WTC11 (cell line): ENCODE measurements at places on chromosomes 1 and 21. TPM values are rescaled to one million over a fixed set of nuclear protein-coding genes. Genes with fewer than 3 reads are reported as not detected.

GRCh38 chr1:224238212-224238611 lies 55.2 kb downstream of the DEGS1 start:
- no peak overlapping the region for H3K4me3 ChIP-seq
- peaks cover 21% of the 10 kb centered on the region for H3K27me3 ChIP-seq
- H3K36me3 ChIP-seq = peaks cover 8% of the 10 kb centered on the region; the same call in 1 of the 2 replicates

DNA sequence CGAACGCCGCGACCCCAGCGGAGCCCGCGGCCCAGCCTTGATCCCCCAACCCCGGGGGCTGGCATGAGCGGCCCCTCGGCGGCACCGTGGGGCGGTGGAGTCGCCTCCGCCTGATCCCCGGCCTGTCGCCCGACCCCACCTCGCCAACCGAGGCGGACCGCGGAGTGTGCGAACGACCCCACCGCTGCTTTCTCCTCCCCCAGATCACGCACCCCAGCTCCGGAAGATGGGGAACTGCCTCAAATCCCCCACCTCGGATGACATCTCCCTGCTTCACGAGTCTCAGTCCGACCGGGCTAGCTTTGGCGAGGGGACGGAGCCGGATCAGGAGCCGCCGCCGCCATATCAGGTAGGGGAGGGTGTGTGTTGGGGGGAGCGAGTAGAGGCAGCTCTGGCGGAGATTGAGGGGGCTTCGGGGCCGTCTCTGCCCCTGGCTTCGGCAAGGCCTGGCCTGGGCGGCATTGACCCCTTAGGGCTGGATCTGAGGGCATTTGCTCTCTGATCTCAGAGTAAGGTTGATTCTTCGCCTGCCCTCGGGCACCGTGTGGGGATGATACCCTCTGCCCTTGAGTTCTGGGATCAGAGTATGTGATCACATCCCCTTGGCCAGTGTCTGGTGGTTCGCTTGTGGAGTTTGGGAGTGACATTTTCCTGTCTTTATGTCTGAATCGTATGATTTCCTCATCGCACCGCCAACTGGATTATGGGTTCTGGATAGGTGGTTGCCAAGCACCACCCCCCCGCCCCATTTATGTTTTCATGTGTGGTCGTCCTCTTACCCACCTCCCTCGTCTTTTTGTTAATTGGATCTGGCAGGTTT lies 668 bp downstream of the RNF11 start:
- no peak overlapping the region for H3K27ac ChIP-seq
- H3K4me1 ChIP-seq = peaks cover 29% of the 10 kb centered on the region
- H3K27me3 ChIP-seq = peaks cover 12% of the 10 kb centered on the region
- H3K36me3 ChIP-seq = no peaks in the 10 kb centered on the region

DNA sequence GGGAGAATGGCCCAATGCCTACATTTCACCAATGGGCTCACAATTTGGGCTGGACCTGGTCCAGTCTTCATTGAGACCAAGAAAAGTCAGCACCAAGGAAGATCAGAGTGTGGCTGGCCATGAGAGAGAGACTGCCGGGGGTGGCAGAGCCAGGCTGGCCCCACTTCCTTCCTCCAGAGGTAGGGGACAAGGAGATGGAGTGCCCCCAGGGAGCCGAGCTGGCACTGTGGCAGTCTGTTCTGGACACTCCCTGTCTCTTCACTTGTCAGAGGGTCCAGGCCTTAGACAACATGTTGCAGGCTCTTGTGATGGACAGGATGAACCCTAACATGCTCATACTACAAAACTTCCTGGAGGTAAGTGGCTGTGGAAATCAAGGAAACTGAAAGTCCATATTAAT lies 27.7 kb downstream of the INAVA start:
- H3K27me3 ChIP-seq = no peaks in the 10 kb centered on the region; the same call in 1 of the 2 replicates
- no peaks in the 10 kb centered on the region for H3K4me1 ChIP-seq
- DNase-seq = no peak
- H3K36me3 ChIP-seq = no peaks in the 10 kb centered on the region
- H3K27ac ChIP-seq = no peak overlapping the region

DNA sequence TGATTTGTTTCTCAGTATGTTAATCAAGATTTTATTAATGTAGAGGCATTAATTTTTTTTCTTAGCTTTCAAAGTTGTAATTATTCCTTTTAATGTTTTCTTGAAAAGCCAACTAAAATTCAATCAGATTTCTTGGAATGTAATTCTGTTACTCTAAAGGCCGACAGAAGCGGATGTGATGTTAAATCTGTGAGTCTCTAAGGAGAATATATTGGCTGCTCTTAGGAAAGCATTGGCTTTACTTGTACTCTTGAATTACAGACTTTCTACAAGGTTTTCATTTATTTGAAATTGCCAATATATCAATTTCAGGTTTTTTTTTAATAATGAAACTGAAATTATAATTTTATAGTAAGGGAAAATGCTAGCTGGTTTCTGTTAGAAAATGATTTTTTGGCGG lies 29.2 kb downstream of the RRP15 start:
- H3K27ac ChIP-seq = no peak overlapping the region
- H3K4me3 ChIP-seq = no peak overlapping the region
- no peak for DNase-seq
- H3K27me3 ChIP-seq = no peaks in the 10 kb centered on the region

- DNase-seq = no peak
- no peaks in the 10 kb centered on the region for H3K4me1 ChIP-seq
- H3K27me3 ChIP-seq = no peaks in the 10 kb centered on the region
- H3K27ac ChIP-seq = no peak overlapping the region
- no peaks in the 10 kb centered on the region for H3K36me3 ChIP-seq
Observed at GRCh38 chr1:66022904-66023620, 230.4 kb downstream of the PDE4B start.

- H3K36me3 ChIP-seq = no peaks in the 10 kb centered on the region
- DNase-seq = no peak
- peaks cover 16% of the 10 kb centered on the region for H3K4me1 ChIP-seq
- H3K27me3 ChIP-seq = no peaks in the 10 kb centered on the region
- H3K4me3 ChIP-seq = no peak overlapping the region
Observed at GRCh38 chr1:41983451-41983850, 64.7 kb upstream of the HIVEP3 start.

DNA sequence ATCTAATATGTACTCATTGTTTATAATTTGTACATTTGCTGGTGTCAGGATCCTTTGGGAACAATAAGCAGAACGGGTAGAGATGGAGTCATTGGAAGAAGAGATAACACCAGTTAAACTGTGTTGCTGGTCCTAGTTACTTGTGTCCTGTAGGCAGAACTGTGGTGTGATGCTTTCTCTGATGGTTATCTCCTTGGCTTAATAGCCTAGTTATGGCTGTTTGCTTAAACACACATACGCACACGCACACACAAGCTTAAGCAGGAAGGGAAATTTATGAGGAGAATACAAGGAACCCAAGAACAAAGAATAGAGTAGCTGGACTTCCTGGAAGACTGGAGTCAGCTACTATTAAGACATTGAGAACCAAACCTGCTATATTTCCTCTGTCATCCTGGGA lies 5.7 kb upstream of the PKN2 start:
- H3K27me3 ChIP-seq = no peaks in the 10 kb centered on the region; the same call in 1 of the 2 replicates
- DNase-seq = no peak
- no peak overlapping the region for H3K27ac ChIP-seq

DNA sequence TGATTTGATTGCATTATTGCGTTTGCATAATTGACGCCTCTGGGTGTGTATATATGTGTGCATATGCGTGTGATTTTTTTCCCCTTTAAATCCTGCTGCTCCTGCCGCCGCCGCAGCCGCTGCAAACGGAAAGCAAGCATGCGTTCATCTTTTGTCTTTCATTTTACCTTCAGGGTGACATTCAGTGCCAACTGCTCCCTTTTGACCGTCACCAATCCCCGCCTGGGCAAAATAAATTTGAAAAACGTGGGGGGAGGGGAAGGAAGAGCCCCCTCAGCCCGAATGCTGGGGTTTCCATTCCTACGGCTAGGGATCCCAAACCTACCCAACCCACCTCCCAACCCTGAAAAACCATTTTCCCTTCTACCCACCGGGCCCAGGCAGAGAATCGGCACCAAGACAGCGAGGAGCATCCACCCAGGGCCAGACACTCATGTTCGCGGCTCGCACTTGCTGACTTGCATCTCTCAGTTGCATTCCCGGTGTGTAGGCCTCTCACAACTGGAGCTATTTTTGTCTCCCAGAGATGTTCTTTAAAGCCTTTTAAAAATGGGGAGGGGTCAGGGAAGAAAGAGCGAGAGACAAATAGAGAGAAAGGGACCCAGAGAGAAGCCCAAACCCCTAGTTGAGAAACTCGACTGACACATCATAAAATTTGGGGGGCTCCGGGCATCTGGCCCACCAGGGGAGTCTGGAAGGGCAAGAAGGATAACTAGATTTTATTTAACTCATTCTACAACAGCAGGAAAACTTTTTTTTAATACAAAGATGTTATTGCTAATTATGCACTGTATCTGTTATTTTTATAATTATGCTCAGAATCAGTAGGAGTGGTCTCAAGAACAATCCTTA lies 367.1 kb upstream of the ESRRG start:
- H3K27me3 ChIP-seq = peaks cover 62% of the 10 kb centered on the region
- no peak overlapping the region for H3K27ac ChIP-seq
- no peak for DNase-seq
- H3K4me3 ChIP-seq = peak overlapping the region; percentile 81
- H3K4me1 ChIP-seq = peaks cover 37% of the 10 kb centered on the region
- no peaks in the 10 kb centered on the region for H3K36me3 ChIP-seq

- no peak for DNase-seq
- H3K36me3 ChIP-seq = no peaks in the 10 kb centered on the region
- peaks cover 8% of the 10 kb centered on the region for H3K4me1 ChIP-seq
- no peaks in the 10 kb centered on the region for H3K27me3 ChIP-seq
- no peak overlapping the region for H3K27ac ChIP-seq
Observed at GRCh38 chr1:221418346-221418745, 323.5 kb downstream of the DUSP10 start.

DNA sequence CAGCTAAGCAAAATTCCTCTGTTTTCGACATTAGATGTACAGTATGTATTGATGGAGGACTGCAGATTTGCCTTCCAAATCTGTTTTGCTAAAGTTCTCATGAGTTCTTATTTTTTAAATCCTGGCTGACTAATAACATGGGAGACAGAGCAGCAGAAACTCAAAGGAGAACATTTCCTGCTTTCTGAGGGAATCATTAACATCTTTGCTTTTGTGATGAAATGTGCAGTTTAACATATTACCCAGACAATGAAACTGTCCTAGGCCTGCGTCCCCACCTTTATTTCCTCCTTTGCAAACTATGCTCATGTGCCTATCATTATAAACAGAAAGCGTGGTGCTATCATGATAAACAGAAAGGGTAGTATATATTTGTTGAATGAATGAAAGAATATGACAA lies 149.9 kb downstream of the ZP4 start:
- no peak overlapping the region for H3K4me3 ChIP-seq
- peaks cover 22% of the 10 kb centered on the region for H3K4me1 ChIP-seq
- peak overlapping the region; percentile 47 for H3K27ac ChIP-seq
- H3K36me3 ChIP-seq = no peaks in the 10 kb centered on the region
- H3K27me3 ChIP-seq = no peaks in the 10 kb centered on the region
- no peak for DNase-seq

DNA sequence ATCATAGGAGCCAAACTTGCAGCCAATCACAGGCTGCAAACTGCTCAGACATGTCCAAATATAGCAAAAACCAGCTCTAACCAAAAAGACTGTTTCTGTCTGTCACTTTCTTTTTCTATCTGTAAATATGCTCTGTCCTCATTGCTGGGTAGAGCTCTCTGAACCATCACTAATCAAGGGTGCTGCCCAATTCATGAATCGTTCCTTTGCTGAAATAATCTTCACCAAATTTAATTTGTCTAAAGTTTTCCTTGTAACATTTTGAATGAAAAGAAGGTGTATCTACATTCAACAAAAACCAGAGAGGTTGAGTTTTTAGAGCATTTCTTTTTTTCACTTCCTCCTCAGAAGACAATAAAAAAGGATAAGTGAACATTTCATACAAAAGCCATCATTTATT lies 1221.7 kb upstream of the ADGRL2 start:
- H3K27ac ChIP-seq = no peak overlapping the region
- H3K4me3 ChIP-seq = no peak overlapping the region
- peaks cover 18% of the 10 kb centered on the region for H3K36me3 ChIP-seq
- H3K27me3 ChIP-seq = no peaks in the 10 kb centered on the region
- DNase-seq = no peak

- no peaks in the 10 kb centered on the region for H3K4me1 ChIP-seq
- DNase-seq = no peak
- no peak overlapping the region for H3K27ac ChIP-seq
- H3K27me3 ChIP-seq = peaks cover 3% of the 10 kb centered on the region
Observed at GRCh38 chr1:116751621-116752020, 2.6 kb upstream of the CD2 start.

- no peak for DNase-seq
- H3K27ac ChIP-seq = no peak overlapping the region
- no peaks in the 10 kb centered on the region; the same call in 1 of the 2 replicates for H3K27me3 ChIP-seq
- H3K36me3 ChIP-seq = no peaks in the 10 kb centered on the region
- no peak overlapping the region for H3K4me3 ChIP-seq
Observed at GRCh38 chr1:223338811-223339746, 24.9 kb downstream of the SUSD4 start.

DNA sequence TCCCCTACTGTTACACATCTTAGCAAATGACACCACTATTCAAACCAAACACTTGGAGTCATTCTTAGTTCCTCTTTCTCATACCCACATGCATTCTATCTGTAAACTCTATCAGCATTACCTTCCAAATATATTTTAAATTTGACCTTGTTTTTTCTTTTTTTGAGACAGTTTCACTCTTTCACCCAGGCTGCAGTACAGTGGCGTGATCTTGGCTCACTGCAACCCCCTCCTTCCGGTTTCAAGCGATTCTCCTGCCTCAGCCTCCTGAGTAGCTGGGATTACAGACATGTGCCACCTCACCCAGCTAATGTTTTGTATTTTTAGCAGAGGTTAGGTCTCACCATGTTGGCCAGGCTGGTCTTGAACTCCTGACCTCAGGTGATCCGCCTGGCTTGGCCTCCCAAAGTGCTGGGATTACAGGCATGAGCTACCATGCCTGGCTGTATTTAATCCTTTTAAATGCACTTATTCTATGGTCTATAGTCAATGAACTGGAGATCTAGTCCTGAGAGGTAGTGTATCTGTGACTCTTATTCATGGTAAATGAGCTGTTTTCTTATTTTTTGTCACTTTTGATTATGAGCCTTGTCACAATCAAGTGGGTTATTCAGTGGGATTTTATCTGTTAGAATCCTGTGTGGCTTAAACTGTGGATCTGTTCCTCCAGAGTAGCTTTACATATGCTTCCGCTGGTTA lies 73.1 kb downstream of the GATAD2B start:
- H3K4me1 ChIP-seq = no peaks in the 10 kb centered on the region
- no peaks in the 10 kb centered on the region for H3K27me3 ChIP-seq
- H3K4me3 ChIP-seq = no peak overlapping the region

- H3K4me1 ChIP-seq = peaks cover 4% of the 10 kb centered on the region
- DNase-seq = no peak
- H3K27ac ChIP-seq = no peak overlapping the region
- H3K27me3 ChIP-seq = peaks cover 6% of the 10 kb centered on the region
Observed at GRCh38 chr1:119869995-119870394, 26.3 kb downstream of the ADAM30 start.

- H3K27me3 ChIP-seq = peaks cover 16% of the 10 kb centered on the region
- no peak overlapping the region for H3K27ac ChIP-seq
- peaks cover 9% of the 10 kb centered on the region for H3K4me1 ChIP-seq
- no peaks in the 10 kb centered on the region for H3K36me3 ChIP-seq
- H3K4me3 ChIP-seq = no peak overlapping the region
Observed at GRCh38 chr1:114234408-114235124, 80.9 kb upstream of the SYT6 start.

GRCh38 chr1:80341021-80341420 lies 1334.5 kb upstream of the ADGRL4 start:
- no peak for DNase-seq
- no peak overlapping the region for H3K4me3 ChIP-seq
- no peak overlapping the region for H3K27ac ChIP-seq
- H3K4me1 ChIP-seq = no peaks in the 10 kb centered on the region

Gene CYP4A22
- not detected in 3 replicates for total RNA-seq

Gene CHTOP
- total RNA-seq = 101 to 105 TPM (median 104 TPM) in 3 replicates

Gene HUNK
- 5.0 to 7.0 TPM (median 6.1 TPM) in 3 replicates for total RNA-seq

Gene ACP6
- 31.5 to 35.6 TPM (median 33.3 TPM) in 3 replicates for total RNA-seq

Gene DNASE2B
- 0.15 to 0.23 TPM in 2 of 3 replicates, not detected in the other for total RNA-seq

Gene LENEP
- 0.48 to 1.2 TPM in 2 of 3 replicates, not detected in the other for total RNA-seq

Gene RGS7
- total RNA-seq = 1.1 to 1.5 TPM (median 1.2 TPM) in 3 replicates

Gene MAP7D1
- 65.0 to 88.7 TPM (median 72.0 TPM) in 3 replicates for total RNA-seq

Gene ADSS2
- 72.4 to 82.8 TPM (median 73.4 TPM) in 3 replicates for total RNA-seq

Gene SSR2
- total RNA-seq = 172 to 175 TPM (median 174 TPM) in 3 replicates
